Fibroblast of the aortic adventitia (primary cell): ENCODE measurements at places on chromosomes 5 and 9.

DNA sequence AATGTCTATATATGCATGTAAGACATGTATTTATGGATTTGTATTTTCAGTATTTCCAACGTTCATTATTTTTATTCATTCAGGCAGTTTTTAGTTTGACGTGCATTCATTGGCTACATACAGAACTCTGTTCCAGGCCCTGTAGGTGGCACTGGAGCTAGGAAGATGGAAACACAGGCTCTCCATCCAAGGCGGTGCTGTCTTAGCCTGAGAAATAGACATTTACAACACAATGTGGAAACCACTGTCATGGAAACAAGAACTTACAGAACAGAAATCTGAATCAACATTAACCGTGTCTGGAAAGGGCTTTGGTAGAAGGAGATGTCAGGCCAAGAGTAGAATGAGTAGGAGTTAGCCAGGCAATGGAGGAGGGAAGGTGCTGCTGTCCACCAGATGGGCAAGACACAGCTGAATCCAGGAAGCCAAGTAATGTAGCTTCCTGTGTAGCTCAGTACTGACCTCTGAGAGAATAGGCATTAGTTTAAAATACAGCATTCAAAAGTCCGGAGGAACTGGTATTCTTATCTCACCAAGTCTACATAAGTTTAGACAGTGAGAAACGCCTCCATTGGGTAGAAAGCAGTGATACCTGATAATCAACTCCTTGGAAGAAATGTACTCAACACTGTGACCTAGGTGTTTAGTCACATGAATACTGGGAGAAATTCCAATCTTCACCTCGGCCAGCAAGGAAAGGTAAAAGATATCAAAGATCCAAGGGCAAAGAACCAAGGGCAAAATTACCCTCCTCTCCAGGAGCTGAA, 388.6 kb upstream of the CDH6 start:
- peak; percentile 82 for DNase-seq

DNA sequence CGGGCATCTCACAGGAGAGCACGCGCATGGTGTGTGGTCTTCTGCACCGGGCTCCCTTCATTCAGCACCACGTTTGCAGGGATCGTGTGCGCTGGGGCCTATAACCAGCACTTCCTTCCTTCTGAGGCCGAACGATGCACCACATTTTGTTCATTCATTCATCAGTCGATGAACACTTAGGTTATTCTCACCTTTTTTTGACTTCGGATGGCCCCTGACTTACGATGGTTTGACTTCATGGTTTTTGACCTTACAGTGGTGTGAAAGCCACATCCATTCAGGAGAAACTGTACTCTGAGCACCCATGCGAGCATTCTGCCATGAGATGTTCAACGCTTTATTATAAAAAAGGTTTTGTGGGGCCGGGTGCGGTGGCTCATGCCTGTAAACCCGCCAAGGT, 27.5 kb downstream of the TSPAN17 start:
- no peak for DNase-seq

DNA sequence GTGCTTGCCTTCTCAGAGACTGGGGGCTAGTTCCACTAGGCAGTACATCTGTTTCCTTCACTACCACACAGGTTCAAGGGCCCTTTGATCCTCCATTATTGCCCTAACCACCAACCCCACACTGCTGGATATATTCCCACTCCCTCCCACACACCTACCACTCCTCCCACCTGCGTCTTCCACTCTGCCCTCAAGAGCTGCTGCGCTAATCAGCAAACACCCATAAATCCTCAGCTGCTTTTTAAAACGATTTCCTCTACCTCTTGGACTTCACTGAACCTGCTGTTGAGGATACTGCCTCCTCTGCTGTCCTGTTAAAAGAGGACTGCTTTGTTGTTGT, 120.9 kb downstream of the MAPKAP1 start:
- no peak for DNase-seq

DNA sequence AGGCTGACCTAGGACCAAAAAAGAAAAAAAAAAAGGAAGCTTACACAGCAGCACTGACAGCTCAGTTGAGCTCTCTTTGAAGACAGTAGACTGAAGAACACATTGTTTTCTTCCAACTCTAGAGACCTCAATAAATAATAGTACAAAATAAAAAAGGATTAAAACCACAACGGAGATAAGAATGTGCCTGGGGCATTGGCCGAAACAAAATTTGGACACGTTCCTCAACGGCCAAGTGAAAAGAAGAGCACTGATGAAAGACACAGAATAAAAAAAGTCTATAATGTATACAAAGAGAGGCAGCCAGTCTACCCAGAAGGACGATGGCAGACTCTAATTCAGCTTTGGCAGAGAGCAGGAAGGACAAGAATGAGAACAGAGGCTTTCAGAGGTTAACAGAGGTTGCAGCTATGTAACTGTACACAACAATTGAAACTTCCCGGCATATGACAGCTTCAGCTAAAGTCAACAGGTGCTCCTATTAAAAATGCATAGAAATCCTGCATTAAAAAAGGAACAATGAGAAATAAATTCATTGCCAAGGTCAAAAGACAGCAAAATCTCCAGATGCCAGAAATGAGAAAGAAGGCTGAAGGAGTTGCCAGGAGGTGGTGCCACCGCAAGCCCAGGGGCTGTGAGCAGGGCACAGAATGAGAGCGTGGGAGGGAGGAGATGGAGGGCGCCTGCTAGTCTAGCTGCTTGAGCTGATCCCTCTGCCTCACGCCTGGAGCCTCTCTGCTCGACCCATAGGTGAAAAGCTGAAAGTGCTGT, 113.9 kb downstream of the DCP2 start:
- DNase-seq, result peak; percentile 74

GRCh38 chr5:172405226-172406107, 48.9 kb downstream of the SH3PXD2B start:
- DNase-seq, result peak; percentile 46

DNA sequence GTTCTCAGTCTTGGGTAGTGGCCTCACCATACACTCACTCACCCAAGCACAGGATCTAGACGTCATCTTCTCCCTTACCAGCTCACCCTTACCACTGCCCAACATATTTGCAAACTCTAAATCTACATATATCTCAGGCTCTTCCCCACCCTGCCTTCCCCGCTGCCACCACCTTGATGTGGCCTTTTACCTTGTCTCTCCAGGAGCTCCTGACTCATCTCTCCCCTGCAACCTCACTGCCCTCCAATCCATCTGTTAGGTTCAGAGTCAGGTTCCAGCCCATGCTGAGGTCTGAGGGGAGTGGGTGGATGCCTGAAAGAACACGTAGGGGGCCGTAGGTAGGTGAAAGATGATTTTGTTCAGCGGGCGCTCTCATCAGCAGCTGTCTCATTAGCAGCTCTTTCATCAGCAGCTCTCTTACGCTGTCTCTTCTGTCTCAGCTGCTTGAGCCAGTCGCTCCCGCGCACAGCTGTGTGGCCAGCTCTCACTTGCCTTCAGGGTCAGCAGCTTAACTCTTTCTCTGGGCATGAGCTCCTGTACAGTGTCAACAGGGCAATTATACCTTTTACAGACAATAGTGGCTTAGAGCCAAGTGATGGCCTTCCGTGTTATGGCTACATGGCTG, 23.1 kb upstream of the CKMT2 start:
- DNase-seq, result no peak

GRCh38 chr5:171223927-171224326, 85.1 kb upstream of the TLX3 start:
- DNase-seq, result no peak

- DNase-seq, result no peak
Observed at GRCh38 chr5:34719029-34719428, 62.9 kb downstream of the RAI14 start.

- DNase-seq, result peak; percentile 93
Observed at GRCh38 chr9:129141066-129142041, 30.1 kb downstream of the PTPA start.

DNA sequence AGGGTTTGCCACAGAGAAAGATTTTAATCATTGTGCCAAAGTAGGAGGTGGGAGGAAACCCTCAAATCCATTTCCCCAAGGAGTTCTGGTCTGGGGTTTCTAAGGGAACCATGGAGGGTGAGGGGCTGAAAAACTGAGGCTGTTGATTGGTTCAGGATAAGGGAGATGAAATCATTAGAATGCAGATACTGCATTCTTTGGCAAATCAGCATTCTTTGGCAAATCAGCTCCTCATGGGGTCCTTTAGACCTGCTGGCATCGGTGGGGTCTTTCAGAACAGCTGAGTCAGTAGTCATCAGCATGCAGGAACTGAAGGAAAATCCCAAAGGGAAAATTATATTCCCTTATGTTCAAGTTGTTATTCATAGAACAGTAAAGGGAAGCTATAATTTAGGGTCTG, 585.5 kb downstream of the ISL1 start:
- no peak for DNase-seq

DNA sequence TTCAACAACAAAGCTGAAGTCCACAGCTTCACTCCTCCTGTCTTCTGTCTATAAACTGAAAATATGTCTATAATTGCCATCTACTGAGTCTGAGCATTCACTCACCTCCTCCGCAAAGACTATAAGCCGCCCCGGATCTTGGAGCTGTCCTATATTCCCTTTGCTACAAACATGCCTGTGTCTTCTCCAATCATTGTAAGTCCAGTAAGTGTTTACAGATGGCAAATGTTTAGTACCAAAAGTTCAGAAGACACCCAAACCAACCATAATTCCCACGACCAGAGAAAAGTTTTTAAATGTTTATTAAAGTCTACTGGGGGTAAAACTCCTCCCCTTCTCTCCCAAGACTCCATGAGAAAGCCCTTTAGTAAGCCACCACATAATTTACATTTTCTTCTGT, 80.9 kb downstream of the EBF1 start:
- no peak for DNase-seq

GRCh38 chr9:18907927-18908625, 124.9 kb downstream of the SAXO1 start:
- no peak for DNase-seq
